ENCODE measurements at places on chromosomes 7 and 10.

- no peak for DNase-seq
Measured at GRCh38 chr10:132592790-132593383, 55.3 kb downstream of the INPP5A start.

GRCh38 chr10:25902002-25902401, 32.0 kb upstream of the MYO3A start:
- no peak for DNase-seq

- DNase-seq, result no peak
Measured at GRCh38 chr10:474946-475345, 214.5 kb downstream of the DIP2C start.

DNA sequence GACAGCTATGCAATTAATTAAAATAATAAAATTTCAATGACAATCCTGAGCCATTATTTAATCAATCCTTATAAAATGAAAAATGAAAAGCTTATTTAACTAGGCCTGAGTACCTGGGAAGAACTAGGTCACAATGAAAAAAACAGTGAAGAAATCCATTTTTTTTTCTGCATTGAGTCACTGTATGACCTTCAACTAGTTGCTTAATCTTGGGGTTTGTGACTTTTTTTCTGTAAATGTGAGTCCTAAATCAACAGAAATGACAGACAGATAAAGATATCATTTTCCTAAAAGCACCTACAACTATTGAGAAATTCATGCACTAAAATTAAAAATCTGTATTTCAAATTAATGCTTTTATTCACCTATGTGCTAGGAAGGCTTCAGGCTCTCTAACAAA, 96.8 kb downstream of the TMEM26 start:
- DNase-seq, result no peak

GRCh38 chr7:1113548-1113885, 25.6 kb downstream of the GPER1 start:
- DNase-seq, result no peak

- DNase-seq, result no peak
Measured at GRCh38 chr10:48557511-48558123, 47.3 kb downstream of the ARHGAP22 start.

Data from activated CD8-positive, alpha-beta memory T cell treated with anti-CD3 and anti-CD28 coated beads for 1 hour (primary cell).